ENCODE measurements at places on chromosomes 5 and 9. TPM values are rescaled to one million over a fixed set of nuclear protein-coding genes. Genes with fewer than 3 reads are reported as not detected.

Gene ANKRD20A1
- not detected for total RNA-seq

Gene ZNF618
- 8.0 TPM for total RNA-seq

Gene CD14
- total RNA-seq, result 0.35 TPM

Gene RICTOR
- total RNA-seq, result 12.6 TPM

Gene PCDHB4
- total RNA-seq, result not detected

Gene C9
- not detected for total RNA-seq

Gene SLC4A9
- total RNA-seq, result not detected

Gene C1QTNF2
- not detected for total RNA-seq

Gene MARCOL
- not detected for total RNA-seq

Gene GHR
- total RNA-seq, result 0.42 TPM

Gene ORM2
- not detected for total RNA-seq

Gene PDE6A
- total RNA-seq, result not detected

Gene RNF183
- total RNA-seq, result 0.21 TPM

Gene IFNK
- not detected for total RNA-seq

Gene TTC16
- not detected for total RNA-seq

Gene CCNJL
- total RNA-seq, result 9.0 TPM

Gene C7
- total RNA-seq, result not detected

Gene RASGRF2
- total RNA-seq, result 1.3 TPM

Gene SOHLH1
- total RNA-seq, result not detected

Gene FPGS
- 71.9 TPM for total RNA-seq

Gene EQTN
- 0.78 TPM for total RNA-seq

Gene RALGPS1
- 19.2 TPM for total RNA-seq

Gene POU5F2
- total RNA-seq, result 0.33 TPM

Gene HSD17B3
- 1.6 TPM for total RNA-seq

Gene SPINK4
- total RNA-seq, result not detected

Gene AIF1L
- total RNA-seq, result 3.7 TPM

Gene PCAT7
- not detected for total RNA-seq

Gene DNM1
- 1.5 TPM for total RNA-seq

Gene PPP3R2
- not detected for total RNA-seq

Gene PAPPA
- 1.3 TPM for total RNA-seq

Gene TPD52L3
- total RNA-seq, result not detected

Gene CTXN3
- total RNA-seq, result not detected

Gene ANKRD31
- total RNA-seq, result 0.09 TPM

Gene HSDL2
- total RNA-seq, result 35.4 TPM

Gene TAS2R1
- total RNA-seq, result not detected

Gene CSF2
- not detected for total RNA-seq

Gene COL27A1
- 8.5 TPM for total RNA-seq

Gene SPATA31A3
- not detected for total RNA-seq

All from airway epithelial cell (primary cell).